ENCODE measurements at places on chromosomes 11 and 22.

GRCh38 chr22:39966470-39966869, 6.3 kb downstream of the TMA7B start:
- no peak for DNase-seq

DNA sequence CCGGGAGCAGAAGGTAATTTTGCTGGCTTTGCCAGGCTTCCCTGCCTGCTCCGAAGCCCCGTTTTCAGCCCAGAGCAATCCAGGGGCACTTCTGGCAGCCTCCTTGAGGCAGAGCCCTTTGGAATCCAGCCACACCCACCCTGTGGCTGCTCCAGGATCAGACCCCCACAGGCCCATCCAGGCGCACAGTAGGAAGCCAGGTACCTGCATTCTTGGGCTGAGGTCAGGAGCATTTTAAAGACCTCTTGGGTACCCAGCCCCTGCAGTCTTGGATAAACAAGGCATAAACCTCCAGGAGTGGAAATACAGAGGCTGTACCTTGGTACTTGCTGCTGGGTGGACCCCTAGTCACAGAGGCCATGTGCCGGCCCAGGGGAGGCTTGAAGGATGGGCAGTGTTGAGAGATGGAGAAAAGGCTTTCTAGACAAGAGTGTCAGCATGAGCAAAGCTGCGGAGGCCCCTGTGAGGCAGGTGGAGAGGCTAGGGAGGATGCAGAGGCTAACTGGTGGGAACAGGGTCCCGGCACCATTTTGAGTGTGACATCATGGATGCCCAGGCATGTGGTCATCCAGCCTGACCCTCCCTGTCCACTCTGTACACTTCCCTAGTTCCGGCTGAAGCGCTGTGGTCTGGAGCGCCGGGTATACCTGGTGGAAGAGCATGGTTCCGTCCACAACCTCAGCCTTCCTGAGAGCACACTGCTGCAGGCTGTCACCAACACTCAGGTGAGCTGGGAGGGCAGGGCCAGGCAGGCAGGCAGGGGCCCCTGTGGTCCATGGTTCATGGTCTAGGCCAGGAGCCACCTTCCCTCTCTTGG, 3.9 kb downstream of the MUS81 start:
- DNase-seq, result no peak

GRCh38 chr11:70448983-70449567, 50.7 kb downstream of the CTTN start:
- DNase-seq, result no peak

GRCh38 chr11:57651408-57651807, 1.7 kb upstream of the YPEL4 start:
- no peak for DNase-seq

DNA sequence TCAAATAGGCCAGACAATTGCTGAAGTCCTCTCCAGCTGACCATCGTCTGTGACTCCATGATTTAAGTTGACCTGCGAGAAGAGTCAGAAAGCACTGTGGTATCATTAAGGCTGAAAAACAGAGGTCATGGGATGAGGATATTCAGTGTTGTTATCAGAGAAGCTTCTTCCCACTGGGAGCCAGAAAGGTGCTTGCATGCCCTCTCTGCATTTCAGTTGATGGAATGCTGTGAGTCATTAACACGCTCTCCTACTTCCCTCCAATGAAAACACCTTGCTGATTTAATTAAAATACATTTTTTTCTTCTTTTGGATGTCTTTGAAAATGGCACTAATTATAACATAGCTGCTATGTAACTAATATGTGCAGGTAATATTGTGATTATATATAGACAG, 667.0 kb downstream of the NTM start:
- DNase-seq, result no peak

DNA sequence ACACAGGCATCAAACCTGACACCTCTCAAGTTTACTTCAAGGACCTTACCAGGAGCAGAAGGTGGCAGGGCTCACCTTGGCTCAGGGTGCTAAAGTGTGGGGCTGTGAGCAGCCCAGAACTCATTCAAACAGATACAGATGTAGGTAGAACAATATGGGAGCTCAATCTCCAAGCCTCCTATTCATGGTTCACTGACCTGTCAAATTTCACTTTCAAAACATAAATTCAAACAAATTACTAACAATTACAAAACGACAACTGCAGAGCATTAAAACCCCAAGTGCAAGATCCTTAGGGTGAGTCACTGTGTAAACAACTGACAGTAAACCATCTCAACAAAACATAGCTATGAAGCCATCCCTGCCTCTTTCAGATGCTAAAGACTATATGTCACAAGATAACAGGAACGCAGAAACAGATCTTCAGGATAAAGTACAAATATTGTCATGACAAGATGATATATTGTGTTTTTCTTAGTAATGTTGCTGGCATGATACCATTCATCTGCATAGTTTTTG, 303.5 kb upstream of the ANO3 start:
- DNase-seq, result no peak

DNA sequence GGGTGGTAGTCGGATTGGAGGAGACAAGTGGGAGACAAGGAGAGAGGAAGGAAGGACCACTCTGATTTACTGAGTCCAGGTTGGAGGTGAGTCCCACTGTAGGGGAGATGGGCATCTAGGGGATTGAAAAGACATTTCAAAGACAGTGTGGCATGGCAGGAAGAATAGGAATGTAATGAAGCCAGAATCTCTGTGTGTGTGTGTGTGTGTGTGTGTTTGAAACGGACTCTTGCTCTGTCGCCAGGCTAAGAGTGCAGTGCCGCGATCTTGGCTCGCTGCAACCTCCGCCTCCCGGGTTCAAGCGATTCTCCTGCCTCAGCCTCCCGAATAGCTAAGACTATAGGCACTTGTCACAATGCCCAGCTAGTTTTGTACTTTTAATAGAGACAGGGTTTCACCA, 4.2 kb upstream of the CSDC2 start:
- DNase-seq, result no peak

GRCh38 chr11:1168256-1168655, 10.5 kb downstream of the MUC5AC start:
- DNase-seq, result no peak

- DNase-seq, result no peak
Measured at GRCh38 chr22:21818487-21819182, 48.8 kb downstream of the MAPK1 start.

DNA sequence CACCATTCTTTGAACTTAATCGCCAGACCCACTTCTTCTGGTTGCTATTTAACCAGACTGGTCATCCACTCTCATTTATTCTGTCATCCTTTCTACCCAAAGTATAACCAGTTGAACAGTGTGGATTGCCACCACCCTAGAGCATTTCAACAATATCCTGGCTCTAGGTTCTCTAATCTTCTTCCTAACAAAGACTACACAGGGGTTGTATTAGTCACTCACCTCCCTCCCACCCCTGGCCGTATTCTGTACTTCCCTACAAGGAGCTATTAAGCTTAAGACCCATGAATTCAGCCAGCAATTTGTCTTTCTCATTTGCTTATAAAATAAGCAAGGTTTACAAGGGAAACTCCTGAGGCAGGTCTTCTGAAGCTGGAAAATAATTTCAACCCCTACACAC, 46.9 kb upstream of the CEP126 start:
- no peak for DNase-seq

- no peak for DNase-seq
Measured at GRCh38 chr11:106021181-106021966, 666 bp downstream of the MSANTD4 start.

Data from activated CD4-positive, alpha-beta T cell treated with anti-CD3 and anti-CD28 coated beads, Interleukin-2, amount 50 U/mL, for 1 hour (primary cell).